NCI-H1436 treated with DMSO at 0.1 percent for 48 hours (cell line): ENCODE measurements at places on chromosomes 16 and 17.

- no peak for DNase-seq
Observed at GRCh38 chr17:61943117-61943516, 15.3 kb upstream of the INTS2 start.

- no peak for DNase-seq
Observed at GRCh38 chr16:11145173-11145818, 110.7 kb downstream of the SOCS1 start.

DNA sequence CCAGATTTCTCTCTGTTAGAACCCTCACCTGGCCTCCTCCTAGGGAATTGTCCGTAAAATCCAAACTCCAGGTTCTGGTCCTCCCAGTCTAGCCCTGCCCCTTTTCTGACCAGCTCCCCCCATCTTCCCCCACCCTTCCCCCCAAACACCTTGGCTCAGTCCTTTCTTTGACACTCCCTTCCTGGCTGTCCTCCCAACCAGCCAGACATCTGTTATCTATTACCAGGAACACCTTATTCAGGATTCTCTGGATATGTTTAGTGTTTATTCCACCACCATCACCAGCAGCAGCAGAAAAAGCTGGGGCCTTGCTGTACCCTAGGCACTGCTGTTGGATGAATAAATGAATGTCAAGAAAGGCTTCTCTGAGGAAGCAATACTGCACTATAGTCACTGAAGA, 4.0 kb upstream of the CMTM3 start:
- DNase-seq = no peak

DNA sequence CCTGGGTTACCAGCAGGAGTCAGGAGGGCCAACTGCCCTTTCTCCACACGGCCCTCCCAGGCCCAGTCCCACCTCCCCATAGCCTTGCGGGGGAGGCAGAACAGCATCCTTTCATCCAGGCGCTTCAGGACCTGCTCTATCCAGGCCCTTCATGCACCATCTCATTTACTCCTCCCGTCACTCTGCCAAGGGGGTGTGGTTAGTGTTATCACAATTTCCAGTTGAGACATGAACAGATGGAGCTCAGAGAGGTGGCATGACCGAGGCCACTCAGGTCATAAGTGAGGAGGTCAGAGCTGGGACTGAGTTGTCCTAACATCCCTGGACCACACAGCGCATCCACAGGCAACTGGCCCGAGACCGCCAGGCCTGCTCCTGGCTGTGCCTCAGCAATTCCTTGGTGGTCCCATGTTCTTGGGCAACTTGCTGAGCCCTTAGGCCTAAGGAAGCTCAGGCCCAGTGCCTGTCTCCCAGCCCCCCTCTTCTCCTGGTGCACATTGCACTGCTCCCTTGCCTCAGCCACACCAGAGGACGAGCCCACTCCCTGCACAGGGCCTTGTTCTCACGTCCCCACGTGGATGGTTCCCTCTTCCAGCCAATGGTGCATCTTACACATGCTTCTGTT, 23.8 kb downstream of the C17orf100 start:
- no peak for DNase-seq

- no peak for DNase-seq
Observed at GRCh38 chr17:77644181-77645071, 314.1 kb upstream of the TNRC6C start.

DNA sequence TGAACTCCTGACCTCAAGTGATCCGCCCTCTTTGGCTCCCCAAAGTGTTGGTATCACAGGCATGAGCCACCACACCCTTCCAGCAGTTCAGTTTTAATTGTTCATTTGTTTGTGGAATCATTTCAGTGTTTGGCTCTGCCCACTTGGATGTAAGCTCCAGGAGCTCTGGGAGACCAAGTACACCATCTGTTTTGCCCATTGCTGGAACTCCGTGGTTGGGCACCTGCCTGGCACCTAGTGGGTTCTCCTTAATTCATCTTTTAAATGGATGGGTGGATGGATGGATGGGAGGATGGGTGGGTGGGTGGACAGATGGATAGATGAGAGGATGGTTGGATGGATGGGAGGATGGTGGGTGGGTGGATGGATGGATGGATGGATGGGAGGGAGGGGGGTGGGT, 953 bp upstream of the NECAB2 start:
- DNase-seq = no peak

- no peak for DNase-seq
Observed at GRCh38 chr17:59454633-59455105, 110.7 kb upstream of the DHX40 start.

- DNase-seq = no peak
Observed at GRCh38 chr17:80742091-80742490, 197.5 kb downstream of the RPTOR start.

DNA sequence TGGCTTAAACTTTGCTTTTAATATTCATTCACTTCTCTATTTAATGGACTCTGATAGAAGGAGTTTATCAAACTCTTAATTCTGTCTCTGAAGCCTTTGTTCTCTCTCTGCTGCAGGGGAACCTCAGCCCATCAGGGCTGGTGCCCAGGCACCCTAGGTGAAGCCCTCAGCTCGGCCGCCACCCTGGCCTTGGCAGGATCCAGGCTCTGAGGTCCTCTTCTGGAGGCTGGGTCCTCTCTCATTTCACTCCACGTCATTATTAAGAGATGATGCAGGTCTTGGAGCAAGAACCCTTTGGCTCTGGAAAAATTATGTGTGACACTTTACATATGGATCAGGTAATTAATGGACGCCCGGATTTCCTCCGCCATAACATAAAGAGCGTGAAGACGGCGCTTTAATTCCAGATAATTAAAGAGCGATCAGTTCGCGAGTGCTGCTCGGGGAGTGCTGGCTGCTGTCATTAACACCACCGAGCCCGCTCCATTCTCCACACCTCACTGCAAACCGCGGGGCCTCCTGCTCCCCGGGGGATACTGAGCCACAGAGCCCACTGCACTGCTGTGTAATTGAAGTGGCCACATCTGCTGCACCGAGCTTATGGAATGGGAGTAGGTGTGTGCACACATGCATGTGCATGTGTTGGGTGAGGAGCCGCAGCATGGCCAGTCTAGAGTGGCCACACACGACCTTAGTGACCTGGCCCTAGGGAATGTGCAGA, 259.4 kb upstream of the TNRC6C start:
- DNase-seq = peak; percentile 9

- no peak for DNase-seq
Observed at GRCh38 chr17:28862561-28862960, 7.7 kb downstream of the ERAL1 start.

GRCh38 chr16:88967830-88968588, 9.0 kb downstream of the CBFA2T3 start:
- no peak for DNase-seq

DNA sequence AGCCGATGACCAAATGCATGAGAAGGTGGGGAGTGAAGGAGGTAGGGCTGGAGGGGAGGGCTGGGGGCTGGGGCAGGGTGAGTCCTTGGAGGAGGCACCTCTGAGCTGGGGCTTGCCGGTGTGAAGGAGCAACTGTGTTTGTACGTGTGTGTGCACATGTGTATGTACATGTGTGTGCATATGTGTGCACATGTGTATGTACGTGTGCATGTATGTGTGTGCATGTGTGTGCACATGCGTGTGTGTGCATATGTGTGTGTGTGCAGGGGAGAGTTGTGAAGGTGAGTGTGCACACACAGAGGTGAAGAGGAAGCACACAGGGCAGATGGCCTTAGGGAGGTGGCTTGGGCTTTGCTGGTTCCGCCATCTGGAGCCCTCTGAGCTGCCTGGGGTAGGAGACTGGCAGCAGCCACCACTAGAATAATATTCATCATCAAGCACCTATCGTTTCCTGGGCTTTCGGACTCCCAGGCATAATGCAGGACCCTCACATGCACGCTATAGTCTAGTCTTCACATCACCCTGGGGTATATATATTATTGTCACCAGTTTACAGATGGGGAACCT, 120.9 kb upstream of the CDC42EP4 start:
- DNase-seq = no peak

DNA sequence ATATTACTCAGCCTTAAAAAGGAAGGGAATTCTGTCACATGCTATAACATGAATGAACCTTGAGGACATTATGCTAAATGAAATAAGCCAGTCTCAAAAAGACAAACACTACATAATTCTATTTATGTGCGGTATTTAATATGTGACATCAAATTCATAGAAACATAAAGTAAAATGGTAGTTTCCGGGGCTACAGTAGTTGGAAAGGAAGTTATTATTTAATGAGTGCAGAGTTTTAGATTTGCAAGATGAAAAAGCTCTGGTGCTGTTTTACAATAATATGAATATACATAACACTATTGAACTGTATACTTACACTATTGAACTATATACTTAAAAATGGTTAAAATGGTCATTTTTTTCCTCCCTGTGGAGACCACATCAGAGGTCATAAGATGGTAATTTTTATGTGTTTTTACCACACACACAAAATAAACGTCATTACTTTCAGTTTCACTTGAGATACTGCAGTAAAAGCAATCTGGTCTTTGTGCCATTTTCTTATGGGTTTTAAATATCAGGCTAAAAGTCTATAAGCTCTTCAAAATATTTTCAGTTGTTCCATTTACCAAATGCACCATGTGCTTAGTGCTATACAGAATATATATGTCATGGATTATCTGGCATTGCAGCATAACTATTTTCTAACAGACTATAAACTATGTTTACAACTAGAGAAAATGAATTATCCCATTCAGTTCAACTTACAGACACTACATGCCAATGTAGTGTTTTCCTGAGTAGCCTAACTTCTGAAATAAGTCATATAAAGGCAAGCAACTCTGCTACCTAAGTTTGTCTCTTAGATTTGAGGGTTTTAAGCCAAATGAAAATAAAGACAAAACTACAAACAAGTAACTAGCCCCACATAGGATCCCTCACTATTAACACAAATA, 90.9 kb downstream of the SPAG9 start:
- no peak for DNase-seq

DNA sequence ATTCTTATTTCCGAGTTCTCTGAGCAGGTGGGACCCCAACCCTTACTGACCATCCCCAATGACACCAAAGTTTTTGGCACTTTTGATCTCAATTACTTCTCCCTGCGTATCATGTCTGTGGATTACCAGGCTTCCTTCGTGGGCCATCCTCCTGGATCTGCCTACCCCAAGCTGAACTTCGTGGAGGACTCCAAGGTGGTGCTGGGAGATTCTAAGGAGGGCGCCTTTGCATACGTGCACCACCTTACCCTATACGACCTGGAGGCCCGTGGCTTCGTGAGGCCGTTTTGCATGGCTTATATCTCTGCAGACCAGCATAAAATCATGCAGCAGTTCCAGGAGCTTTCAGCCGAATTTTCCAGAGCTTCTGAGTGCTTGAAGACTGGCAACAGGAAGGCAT, 868 bp downstream of the SMCR8 start:
- DNase-seq = no peak

- no peak for DNase-seq
Observed at GRCh38 chr17:18910881-18911280, 41.1 kb upstream of the SLC5A10 start.

DNA sequence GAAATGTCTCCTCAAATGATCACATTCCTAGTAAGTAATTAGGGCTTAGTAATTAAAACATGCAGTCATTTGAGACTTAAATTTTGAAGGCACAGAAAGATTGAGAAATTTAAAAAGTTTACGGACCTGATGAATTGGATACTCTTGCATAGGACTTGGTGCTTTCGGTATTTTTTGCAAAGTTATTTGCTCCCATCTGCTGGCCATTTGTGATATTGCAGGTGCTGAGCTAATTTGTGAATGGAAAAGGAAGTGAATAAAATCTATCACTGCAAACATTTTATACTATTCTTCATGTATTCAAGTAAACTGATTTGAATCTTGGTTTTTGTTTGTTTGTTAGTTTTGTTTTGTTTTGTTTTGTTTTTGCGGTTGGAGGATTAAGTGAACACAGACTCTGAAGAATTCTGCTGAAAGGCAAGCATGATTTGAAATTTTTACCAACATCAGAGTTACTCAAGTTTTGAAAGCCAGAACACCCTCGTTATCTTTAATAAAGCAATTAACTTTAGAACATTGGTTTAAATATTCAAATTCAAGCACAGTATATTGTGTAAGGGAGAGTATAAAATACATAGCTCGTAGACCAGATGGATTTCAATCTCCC, 689.5 kb upstream of the RBFOX1 start:
- no peak for DNase-seq

DNA sequence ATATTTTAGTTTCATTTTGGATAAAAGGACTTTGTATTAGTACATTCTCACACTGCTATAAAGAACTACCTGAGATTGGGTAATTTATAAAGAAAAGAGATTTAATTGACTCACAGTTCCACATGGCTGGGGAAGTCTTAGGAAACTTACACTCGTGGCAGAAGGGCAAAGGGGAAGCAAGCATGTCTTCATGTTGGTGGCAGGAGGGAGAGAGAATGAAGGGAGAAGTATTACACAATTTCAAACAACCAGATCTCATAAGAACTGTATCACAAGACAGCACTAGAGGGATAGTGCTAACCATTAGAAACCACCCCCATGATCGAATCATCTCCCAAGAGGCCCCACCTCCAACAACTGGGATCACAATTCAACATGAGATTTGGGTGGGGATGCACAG, 142.9 kb downstream of the USP31 start:
- DNase-seq = no peak

GRCh38 chr17:74212209-74212912, 1.0 kb upstream of the TTYH2 start:
- no peak for DNase-seq

- no peak for DNase-seq
Observed at GRCh38 chr17:82281076-82281475, 7.6 kb upstream of the CSNK1D start.

GRCh38 chr16:10228779-10229178, 46.6 kb upstream of the GRIN2A start:
- DNase-seq = no peak

GRCh38 chr17:32719689-32720088, 157.2 kb downstream of the MYO1D start:
- no peak for DNase-seq

GRCh38 chr17:77282524-77283515, 142.1 kb downstream of the SEC14L1 start:
- no peak for DNase-seq

DNA sequence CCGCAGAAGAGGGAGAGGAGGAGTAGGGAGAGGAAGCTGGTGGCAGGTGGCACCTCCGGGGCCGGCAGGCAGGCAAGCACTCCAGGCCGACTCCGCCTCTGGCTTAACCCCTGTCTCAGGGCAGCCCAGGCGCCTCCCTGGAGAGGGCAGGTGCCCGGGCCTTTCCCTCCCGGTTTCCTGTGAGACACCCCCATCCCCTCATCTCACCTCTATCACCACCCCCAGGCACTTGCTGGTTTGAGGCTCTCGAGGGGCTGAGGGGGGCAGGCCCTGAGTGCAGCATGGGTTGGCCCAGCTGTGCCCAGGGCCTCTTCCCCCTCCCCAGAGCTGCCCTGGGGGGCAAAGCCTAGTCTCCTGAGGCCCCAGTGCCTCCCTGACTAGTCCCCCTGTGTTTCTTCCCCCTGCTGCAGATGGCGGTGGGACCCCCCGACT, 6.0 kb downstream of the DOC2A start:
- peak; percentile 34 for DNase-seq

GRCh38 chr17:79831265-79832217, 7.7 kb downstream of the CBX4 start:
- no peak for DNase-seq

- DNase-seq = no peak
Observed at GRCh38 chr17:41836550-41837196, 641 bp upstream of the NT5C3B start.
